ENCODE measurements at places on chromosomes 13 and 19.
A peak's percentile ranks its signal among the peaks of the same experiment; 100 is the strongest.

DNA sequence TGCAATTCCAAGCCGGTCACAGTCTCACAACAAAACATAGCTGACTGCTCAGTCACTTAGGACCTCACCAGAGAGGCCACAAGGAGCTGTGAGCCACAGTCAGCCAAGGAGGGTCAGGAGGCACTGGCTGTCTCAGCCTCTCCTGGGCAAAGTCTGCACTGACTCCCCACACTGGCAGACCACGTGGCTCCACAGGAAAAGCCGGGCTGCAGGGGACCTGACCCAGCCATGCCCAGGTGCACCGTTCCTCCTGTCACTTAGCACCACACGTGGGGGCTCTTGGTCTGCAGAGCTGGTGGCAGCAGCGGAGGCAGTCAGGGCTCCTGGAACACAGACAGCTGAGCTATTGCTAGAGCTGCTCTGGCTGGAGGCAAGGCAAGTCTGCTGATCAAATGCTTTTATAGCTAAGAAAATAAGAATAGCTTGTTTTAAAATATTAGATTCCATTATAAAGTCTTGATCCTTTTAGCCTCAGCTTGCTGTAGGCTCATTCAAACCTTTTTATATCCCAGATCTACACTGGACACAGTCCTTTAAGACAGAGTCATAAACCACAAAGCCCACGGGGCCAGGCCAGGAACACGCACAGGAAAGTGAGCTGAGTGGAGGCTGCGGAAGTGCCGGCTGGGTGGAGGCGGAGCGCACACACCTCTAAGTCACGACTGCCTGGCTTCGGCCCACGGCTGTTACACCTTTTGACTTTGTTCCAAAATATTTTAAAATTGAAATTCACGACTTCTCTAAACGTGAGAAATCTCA is 744.1 kb downstream of the UQCRFS1 start:
- DNase-seq: peak; percentile 83

DNA sequence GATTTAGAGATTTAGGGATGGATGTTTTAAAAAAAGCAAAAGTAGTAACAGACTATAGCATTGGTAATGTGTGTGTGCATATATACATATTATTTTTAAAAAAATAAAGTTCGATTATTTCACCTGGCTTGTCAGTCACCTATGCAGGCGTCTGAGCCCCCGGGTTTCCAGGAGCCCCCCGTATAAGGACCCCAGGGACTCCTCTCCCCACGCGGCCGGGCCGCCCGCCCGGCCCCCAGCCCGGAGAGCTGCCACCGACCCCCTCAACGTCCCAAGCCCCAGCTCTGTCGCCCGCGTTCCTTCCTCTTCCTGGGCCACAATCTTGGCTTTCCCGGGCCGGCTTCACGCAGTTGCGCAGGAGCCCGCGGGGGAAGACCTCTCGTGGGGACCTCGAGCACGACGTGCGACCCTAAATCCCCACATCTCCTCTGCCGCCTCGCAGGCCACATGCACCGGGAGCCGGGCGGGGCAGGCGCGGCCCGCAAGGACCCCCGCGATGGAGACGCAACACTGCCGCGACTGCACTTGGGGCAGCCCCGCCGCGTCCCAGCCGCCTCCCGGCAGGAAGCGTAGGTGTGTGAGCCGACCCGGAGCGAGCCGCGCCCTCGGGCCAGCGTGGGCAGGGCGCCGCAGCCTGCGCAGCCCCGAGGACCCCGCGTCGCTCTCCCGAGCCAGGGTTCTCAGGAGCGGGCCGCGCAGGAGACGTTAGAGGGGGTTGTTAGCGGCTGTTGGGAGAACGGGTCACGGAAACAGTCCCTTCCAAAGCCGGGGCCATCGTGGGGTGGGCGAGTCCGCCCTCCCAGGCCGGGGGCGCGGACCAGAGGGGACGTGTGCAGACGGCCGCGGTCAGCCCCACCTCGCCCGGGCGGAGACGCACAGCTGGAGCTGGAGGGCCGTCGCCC is 840 bp upstream of the CCNA1 start:
- DNase-seq: no peak

- peak; percentile 82 for DNase-seq
These were observed 851 bp downstream of the ZNF320 start for GRCh38 chr19:52896431-52897137.

- no peak for DNase-seq
These were observed 3.2 kb downstream of the SPPL2B start for GRCh38 chr19:2331601-2332246.

GRCh38 chr13:106234636-106235035 is 300.8 kb downstream of the EFNB2 start:
- DNase-seq: no peak

DNA sequence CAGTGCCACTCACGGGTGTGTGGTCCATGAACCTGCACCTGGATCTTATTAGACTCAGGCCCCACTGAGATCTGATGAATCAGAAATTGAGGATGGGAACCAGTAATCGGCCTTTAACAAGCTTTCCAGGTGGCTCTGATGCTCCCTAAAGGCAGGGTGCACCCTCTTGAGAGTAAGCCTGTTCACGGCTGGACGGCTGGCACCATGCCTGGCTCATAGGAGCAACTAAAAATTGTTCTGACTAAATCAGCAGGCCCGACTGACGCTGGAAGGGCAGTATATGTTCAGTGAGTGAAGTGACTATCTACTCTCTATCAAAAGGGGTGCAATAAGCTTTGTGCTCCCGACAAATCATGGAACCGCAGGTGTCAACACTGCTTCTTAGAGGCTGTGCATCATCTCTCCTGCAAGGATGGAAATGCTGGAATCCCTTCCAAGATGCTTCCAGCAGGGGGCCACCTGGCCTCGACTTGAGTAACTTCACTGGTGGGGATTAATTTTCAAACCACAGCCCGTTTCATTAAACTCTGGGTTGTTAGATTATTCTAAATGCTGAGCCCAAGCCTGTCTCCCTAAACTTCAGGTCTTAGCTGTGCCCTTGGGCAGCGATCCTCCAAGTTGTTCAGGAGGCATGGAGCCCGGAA is 28.4 kb downstream of the TMTC4 start:
- DNase-seq: no peak

DNA sequence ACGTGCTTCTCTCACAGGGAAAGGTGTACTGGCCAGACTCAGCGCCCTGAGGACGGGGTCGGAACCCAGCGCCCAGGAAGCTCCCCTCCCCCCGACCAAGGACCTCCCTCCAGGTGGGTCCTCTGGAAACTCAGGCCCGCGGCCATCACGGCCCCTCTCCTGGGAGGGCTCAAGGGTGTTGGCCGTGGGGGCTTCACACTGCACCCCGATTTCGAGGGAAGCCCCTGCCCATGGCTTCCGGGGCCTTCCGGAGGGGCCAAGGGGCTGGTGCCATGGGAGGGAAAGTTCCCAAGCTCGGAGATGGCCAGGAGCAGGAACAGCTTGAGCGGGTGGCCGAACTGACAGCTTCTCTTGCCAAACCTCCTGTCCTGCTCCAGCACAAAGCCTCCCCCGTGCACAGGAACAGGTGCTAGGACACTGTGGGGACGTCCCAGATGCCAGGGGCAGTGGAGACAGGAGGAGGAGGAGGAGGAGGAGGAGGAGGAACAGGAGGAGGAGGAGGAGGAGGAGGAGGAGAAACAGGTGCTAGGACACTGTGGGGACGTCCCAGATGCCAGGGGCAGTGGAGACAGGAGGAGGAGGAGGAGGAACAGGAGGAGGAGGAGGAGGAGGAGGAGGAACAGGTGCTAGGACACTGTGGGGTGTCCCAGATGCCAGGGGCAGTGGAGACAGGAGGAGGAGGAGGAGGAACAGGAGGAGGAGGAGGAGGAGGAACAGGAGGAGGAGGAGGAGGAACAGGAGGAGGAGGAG is 10.0 kb downstream of the SBNO2 start:
- no peak for DNase-seq

Data from colonic mucosa (tissue), 4 donors.